Keratinocyte (primary cell): ENCODE measurements at places on chromosomes 12 and 14. TPM values are rescaled to one million over a fixed set of nuclear protein-coding genes. Genes with fewer than 3 reads are reported as not detected.

DNA sequence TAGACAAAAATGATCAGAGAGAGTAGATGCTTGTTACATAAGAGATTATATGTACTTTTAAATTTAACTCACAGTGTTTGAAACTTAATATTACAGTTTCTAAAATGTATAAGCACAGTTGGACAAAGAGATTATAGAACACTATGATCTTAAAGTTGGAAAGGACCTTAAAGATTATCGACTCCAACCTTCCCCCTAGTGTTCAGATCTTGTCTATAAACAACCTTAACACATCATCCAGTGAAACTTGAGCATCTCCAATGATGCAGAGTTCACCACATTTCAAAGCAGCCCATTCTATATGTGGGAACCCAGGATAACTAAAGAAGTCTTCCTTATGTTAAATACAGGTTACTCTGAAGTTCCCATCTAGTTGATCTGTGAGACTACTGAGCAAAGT is 480.8 kb downstream of the RMST start:
- DNase-seq = no peak

DNA sequence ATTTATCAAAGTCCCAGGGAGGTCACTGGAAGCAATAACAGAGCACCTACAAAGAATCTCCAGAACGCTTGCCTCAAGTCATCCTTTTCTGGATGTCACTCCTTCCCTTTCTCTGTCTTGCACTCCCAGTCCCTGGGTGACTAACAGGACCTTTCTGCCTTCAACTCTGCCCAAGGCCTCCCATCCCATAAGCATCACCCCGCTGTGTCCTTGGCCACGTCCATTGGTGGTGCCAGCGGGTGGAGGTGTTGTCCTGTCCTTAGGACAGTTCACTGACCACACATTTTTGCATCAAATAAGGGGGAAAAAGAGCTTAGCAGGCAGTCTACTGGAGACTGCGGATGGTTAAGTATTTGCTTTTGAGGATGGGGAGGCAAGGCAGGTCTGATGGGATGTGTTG is 23.6 kb upstream of the PLEK2 start:
- DNase-seq = no peak

DNA sequence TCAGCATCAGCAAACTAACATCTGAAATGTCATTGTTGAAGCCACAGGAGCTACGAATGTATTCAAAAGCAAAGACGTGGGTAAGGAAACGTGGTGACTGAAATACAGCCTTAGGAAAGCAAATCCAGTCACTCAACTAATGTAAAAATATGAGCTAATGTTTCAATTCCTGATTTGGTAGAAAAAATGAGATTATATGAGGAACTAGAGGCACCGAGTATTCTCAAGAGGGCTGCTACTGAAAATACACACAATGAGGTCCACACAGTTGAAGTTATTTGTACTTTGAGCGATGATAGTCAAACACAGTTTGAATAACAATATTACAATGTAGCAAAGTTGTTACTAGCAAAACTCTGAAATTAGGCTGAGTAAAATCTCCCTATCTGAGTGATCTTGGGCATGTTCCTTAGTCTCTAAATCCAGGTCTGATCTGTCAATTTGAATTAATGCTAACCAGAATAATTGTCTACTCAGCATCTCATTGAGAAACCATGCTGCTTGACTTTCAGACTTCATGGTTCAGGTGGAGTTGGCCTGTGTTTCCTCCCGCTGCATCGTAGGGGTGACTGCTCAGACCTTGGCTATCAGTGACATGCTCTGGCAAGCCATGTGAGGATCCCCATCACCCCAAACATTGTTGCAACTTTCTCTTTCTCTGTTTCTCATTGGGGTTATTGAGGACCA is 467.1 kb upstream of the SOX5 start:
- no peak for DNase-seq

DNA sequence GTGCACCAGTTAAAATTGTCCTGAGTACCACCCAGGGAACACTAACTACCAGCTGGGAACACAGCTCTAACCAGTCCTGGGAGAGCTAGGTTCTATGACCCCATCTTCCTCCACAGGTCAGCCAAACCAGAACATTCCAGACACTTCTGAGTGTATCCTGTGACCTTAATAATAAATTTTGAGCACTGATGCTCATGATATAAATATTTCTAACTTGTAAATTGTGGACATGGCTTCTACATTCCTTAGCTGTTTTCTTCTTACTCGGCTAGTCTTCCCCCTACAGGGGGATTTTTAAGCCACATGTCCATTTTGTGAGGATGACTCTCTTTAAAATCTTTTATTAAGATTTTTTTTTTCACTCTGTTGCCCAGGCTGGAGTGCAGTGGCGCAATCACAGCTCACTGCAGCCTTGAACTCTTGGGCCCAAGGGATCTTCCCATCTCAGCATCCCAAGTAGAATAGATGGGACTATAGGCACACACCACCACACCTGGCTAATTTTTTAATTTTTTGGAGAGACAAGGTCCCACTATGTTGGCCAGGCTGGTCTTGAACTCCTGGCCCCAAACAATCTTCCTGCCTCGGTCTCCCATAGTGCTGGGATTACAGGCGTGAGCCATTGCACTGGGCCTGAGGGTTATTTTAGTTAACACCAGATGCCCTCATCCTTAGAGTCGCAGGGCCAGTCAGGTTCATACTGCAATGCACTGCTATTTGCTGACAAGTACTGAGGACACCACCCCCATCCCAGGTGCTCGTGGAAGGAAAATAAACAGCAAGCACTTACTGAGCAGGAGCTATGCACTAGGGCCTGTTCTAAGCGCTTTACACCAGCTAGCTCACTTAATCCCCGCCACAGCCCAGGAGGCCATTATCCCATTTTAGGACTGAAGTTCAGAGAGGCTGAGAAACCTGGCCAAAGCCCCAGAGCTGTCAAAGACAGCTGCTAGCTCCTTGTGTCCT is 142.6 kb upstream of the NCOR2 start:
- DNase-seq = no peak

GRCh38 chr12:95887311-95887710 is 28.6 kb downstream of the SNRPF start:
- no peak for DNase-seq

GRCh38 chr12:23948291-23948690 is 1.2 kb downstream of the SOX5 start:
- no peak for DNase-seq

The HOXC5 gene
- 0.18 to 0.73 TPM (median 0.33 TPM) in 3 replicates for polyA plus RNA-seq
